ENCODE measurements at places on chromosomes 6 and 20.
A peak's percentile ranks its signal among the peaks of the same experiment; 100 is the strongest.

GRCh38 chr6:33744001-33744848, 2.5 kb downstream of the IP6K3 start:
- peak; percentile 70 for DNase-seq

- DNase-seq, result peak; percentile 11
Measured at GRCh38 chr6:168937054-168937453, 316.6 kb downstream of the THBS2 start.

DNA sequence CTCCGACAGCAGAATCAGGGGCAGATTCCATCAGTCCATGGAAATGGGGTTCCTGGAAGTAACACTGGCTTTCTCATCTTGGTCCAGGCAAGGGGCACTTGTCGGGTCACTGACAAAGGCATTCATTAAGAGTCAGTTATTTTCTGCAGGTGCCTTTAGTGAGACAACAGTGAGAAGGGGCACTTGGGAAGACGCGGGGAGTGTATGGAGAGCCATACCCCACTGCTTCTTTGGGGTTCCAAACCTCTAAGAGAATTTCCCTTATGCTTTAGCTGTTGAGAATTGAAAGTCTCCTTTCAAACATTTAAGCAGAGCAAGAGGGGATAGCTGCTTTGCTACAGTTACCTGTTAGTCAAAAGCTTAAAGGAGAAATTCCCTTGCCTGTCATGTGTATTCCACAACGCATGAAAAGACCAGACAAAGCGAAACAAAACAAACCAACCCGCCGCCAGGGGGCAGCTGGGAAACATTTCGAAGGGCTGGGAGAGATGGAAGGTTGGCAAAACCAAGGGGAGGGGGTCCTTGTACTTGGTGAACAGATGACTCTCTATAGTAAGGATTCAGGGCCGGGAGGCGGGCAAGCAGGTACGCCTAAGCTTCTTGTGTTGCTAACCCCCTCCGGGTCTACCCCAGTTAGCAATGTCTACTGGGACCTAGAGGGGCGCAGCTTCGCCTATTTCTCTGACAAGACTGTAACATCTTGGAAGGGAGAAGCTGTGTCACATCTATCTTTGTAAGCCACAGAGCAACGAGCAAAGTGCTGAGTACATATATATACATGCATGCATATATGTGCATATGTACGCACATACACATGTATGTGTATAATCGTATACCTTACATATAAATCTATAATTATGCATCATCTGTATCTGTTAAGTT, 474.9 kb upstream of the AGPAT4 start:
- peak; percentile 47 for DNase-seq

GRCh38 chr20:2708073-2708415, 15.5 kb downstream of the EBF4 start:
- no peak for DNase-seq

- DNase-seq, result no peak
Measured at GRCh38 chr6:63584566-63584965, 12.3 kb downstream of the LOC128125822 start.

DNA sequence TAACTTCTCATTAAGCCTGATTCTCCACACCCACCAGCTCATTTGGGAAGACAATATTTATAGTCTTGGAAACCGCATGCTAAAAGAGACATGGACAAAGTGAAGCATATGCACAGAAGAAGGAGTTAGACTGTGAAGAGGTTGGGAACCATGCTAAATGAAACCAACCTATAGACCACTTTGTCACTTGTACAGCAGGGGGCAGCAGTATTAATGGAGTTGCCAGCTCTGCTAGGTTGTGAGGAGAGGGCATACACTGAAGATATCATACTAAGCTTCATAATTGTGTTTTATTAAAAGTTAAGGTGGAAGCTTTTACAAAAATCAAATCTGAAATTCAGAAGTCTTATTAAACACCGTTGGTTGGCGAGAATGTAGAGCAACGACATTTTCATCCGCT, 38.3 kb upstream of the HMGCLL1 start:
- DNase-seq, result peak; percentile 51

GRCh38 chr6:54787825-54788224, 58.7 kb upstream of the FAM83B start:
- DNase-seq, result peak; percentile 16

DNA sequence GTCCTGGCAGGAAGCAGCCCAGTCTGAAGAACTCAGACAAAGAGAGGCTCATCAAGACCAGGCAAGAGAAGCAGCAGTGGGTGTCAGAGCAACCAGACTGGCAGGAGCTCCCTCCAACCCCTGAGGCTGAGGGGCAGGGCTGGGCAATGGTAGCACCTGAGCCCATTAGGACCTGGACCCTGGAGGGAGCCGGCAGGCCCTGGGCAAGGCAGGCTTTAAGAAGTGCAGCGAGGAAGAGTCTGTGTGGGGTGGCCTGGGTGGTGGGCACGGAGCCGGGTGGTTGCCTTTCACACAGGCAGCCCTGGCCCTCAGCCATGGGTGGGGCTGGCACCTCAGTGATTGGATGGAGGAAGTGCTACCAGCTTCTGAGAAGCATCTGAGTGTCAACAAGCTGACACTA, 33.1 kb upstream of the IRF4 start:
- DNase-seq, result no peak

GRCh38 chr6:82066991-82067411, 180.5 kb downstream of the IBTK start:
- DNase-seq, result no peak

DNA sequence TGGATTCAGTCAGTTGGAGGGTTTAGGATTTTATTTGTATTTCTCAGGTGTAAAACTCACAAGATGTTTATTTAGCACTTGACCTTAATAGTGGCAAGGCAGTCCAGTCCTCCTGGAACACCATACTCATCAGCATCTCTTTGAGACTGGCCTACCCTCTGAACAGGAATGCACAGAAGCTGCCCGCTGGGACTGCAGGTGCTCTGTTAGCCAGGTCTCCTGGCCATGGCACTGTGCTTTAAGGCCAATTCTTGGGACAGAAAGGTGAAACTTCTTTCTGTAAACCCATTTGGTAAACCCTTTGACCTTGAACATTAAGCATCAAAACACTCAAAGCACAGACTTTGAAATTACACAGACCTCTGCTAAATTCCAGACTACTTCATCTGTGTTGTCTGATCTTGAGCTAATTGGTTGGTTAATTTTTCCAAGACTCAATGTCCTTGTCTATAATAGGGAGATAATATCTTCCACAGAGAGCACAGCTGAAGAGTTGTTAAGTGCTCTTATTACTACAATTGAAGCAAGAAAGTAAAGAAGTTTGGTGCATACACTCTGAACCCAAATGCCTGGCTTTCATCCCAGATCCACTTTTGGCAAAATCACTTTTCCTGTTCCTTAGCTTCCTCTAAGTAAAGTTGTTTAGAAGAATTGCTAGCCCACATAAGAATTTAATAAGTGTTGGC, 54.9 kb upstream of the NT5E start:
- DNase-seq, result peak; percentile 27

GRCh38 chr6:144335311-144335861, 50.3 kb downstream of the UTRN start:
- DNase-seq, result no peak

DNA sequence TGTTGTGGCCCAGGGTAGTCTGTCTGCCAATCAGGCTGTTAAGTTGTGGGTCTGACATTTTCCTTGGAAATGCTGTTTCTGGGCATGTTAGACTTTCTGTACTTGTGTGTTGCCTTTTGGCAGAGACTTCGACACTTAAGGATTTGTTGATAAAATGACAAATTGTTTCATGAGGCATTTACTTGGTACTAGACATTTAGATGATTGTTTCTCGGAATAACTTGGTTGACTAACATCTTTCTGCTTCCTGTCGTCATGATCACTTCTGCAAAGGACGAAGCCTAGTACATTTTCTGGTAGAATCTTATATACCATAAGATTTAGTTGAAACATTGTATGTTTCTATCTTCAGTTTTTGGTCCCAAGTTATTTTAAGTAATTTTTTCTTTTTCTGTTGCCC, 34.1 kb downstream of the UTRN start:
- DNase-seq, result no peak

- DNase-seq, result no peak
Measured at GRCh38 chr6:152554851-152555250, 82.3 kb downstream of the SYNE1 start.

- DNase-seq, result no peak
Measured at GRCh38 chr20:49448917-49449316, 33.6 kb downstream of the KCNB1 start.

DNA sequence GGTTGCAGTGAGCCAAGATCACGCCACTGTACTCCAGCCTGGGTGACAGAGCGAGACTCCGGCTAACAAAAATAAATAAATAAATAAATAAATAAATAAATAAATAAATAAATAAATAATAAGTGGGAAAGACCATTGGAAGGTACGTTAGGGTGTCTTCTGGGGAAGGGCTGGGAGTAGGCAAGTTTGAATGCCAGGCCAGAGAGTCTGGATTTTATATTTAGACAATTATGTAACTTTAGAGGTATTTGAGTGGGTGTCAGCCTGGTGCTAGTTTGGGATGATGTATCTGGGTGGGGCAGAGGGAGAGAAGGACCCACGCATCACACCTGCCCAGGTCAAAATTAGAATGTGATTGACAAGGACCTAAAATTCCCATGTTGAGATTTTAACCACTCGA, 108.5 kb upstream of the PRND start:
- DNase-seq, result no peak

GRCh38 chr20:32052090-32052777, at the start of gene HCK:
Gene HCK (plus strand): TSS chr20:32052242.
- no peak for DNase-seq

GRCh38 chr6:51570168-51570921, 517.1 kb downstream of the PKHD1 start:
- DNase-seq, result no peak

- peak; percentile 28 for DNase-seq
Measured at GRCh38 chr6:50091641-50092040, 41.9 kb upstream of the DEFB112 start.

DNA sequence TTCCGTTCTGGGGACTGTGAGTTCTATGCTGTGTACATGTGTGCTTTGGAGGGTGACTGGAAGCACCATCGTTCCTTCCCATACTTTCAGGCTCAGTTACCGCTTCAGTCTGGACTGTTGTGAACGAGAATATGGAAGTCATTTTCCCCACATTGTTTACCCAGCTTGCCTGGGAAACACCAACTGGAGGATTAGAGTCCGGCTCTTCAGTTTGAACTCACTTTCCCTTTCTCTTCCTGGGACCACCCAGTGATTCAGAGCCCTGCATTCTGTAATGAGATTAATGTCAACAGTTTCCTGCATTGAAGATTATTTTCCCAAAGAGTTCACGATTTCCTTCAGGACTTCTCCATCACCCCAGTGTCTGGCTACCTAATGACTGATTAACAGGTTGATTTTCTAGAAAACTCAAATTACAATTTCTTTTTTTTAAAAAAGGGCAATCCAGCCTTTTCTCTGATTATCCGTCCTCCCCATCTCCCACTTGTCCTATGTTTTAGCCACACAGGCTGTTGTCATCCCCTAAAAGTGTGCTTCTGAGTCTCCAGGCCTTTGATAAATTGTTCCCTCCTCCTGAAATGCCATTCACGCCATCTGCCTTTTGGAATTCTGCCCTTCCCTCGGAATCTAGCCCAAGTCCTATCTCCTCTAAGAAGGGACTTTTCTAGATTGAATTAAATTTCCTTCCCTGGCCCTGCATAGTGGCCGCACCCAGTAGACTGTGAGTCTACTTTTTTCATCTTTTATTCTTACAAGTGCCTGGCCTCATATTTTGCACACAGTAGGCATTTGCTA, 3.3 kb upstream of the TAGAP start:
- DNase-seq, result no peak

- peak; percentile 12 for DNase-seq
Measured at GRCh38 chr20:9454791-9455190, 59.6 kb upstream of the LAMP5 start.

- DNase-seq, result peak; percentile 64
Measured at GRCh38 chr20:54219751-54220426, 12.0 kb downstream of the PFDN4 start.

DNA sequence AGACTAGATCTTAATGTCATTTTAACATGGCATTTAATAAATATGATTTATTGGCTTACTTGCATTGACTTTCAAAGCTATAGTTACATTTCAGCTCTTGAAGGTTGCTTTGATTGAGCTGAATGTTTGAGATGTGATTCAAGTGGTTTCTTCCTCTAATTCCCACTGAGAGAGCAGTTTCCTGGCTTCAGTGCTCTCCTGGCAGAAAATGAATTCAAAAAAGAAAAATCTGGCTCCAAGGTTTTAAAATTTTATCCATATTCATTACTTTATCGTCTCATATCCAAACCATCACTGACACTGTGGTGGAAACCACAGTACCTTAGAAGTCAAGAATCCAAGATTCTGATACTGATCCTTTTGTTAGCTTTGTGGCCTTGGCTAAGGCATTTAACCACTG, 263.1 kb upstream of the HSF2 start:
- peak; percentile 2 for DNase-seq

GRCh38 chr20:58784321-58785074, 66.2 kb downstream of the GNAS-AS1 start:
- DNase-seq, result no peak

- no peak for DNase-seq
Measured at GRCh38 chr6:42781546-42781795, 381 bp upstream of the BICRAL start.

DNA sequence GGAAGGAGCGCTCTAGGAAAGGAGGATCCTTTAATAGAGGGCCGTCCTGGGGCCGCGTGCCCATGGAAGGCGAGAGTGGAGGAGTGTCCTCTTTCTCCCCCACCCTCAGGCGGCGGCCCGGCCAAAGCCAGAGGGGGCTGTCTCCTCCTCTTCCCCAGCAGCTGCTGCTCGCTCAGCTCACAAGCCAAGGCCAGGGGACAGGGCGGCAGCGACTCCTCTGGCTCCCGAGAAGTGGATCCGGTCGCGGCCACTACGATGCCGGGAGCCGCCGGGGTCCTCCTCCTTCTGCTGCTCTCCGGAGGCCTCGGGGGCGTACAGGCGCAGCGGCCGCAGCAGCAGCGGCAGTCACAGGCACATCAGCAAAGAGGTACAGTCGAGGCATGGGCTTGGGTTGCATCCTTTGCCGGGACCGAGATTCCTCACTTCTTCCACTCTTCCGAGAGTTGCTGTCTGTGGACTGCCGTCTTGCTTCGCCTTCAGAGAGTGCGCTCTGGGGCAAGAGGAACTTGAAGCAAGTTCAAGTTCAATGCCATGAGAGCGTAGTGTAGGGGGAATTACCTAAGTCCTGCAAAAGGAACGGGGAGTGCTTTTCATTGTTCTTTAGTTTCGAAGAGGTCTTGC, at the start of gene LAMA2:
LAMA2 (plus strand) TSS at position 148 of the 621 bp plus-strand sequence; CDS start at position 256, 108 bp downstream.
- DNase-seq, result peak; percentile 72

DNA sequence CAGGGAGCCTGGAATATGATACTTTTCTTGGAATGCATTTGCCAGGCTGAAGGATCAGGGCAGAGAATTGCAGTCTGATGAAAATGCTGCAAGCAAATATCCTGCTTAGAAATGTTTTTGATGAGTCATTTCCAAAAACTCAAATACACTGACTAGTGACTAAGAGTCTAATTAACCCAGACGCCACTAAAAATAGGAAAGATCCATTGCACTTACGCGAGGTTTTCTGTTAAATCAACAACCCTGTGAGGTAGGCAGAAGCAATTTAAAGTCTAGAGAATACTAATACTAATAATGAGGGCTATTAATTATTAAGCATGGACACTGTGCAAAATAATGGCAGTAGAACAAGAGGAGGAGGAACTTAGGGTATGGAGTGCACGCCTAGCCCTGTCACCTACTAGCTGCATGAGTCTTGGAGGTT, 130.1 kb upstream of the DOK5 start:
- DNase-seq, result peak; percentile 91
